Activated naive CD8-positive, alpha-beta T cell treated with anti-CD3 and anti-CD28 coated beads, Interleukin-2, amount 10 ng/mL, durations not matched to agents 7 days and 5 days (primary cell): ENCODE measurements at places on chromosomes 1 and 21. TPM values are rescaled to one million over a fixed set of nuclear protein-coding genes. Genes with fewer than 3 reads are reported as not detected.
A peak's percentile ranks its signal among the peaks of the same experiment; 100 is the strongest.

GRCh38 chr1:53725238-53725689 lies 13.7 kb downstream of the GLIS1 start:
- H3K36me3 ChIP-seq: no peaks in the 10 kb centered on the region
- H3K4me3 ChIP-seq: no peak overlapping the region
- peaks cover 10% of the 10 kb centered on the region for H3K27me3 ChIP-seq
- no peak overlapping the region for H3K27ac ChIP-seq

DNA sequence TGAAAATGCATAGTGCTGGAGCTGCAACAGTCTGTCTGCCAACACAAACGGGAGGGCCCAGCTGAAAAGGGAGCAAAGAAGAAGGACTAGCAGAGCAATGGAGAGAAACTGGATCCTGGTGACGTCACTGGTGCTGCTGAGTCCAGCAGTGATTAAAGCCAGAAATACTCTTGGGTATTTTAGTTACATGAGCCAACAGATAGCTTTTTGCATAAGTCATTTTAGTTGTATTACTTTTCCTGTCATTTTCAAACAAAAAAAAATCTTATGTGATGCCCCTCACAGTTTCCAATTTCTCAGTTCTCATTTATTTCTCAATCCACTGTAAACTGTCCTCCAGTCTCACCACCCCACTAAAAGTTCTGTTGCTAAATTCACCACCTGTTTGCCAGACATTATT lies 38.7 kb upstream of the NEK7 start:
- H3K27me3 ChIP-seq: peaks cover 6% of the 10 kb centered on the region
- no peak for DNase-seq
- no peaks in the 10 kb centered on the region for H3K36me3 ChIP-seq
- H3K27ac ChIP-seq: no peak overlapping the region
- H3K4me3 ChIP-seq: no peak overlapping the region

- H3K27ac ChIP-seq: peak overlapping the region; percentile 87
- H3K4me1 ChIP-seq: peaks cover 75% of the 10 kb centered on the region
- H3K4me3 ChIP-seq: peak overlapping the region; percentile 73
- peak; percentile 54 for DNase-seq
- peaks cover 3% of the 10 kb centered on the region for H3K36me3 ChIP-seq
Observed at GRCh38 chr1:25100151-25100833, 132.0 kb downstream of the SYF2 start.

- no peak overlapping the region for H3K27ac ChIP-seq
- H3K4me3 ChIP-seq: no peak overlapping the region
- no peaks in the 10 kb centered on the region for H3K4me1 ChIP-seq
Observed at GRCh38 chr1:241932845-241933244, 24.7 kb upstream of the BECN2 start.

DNA sequence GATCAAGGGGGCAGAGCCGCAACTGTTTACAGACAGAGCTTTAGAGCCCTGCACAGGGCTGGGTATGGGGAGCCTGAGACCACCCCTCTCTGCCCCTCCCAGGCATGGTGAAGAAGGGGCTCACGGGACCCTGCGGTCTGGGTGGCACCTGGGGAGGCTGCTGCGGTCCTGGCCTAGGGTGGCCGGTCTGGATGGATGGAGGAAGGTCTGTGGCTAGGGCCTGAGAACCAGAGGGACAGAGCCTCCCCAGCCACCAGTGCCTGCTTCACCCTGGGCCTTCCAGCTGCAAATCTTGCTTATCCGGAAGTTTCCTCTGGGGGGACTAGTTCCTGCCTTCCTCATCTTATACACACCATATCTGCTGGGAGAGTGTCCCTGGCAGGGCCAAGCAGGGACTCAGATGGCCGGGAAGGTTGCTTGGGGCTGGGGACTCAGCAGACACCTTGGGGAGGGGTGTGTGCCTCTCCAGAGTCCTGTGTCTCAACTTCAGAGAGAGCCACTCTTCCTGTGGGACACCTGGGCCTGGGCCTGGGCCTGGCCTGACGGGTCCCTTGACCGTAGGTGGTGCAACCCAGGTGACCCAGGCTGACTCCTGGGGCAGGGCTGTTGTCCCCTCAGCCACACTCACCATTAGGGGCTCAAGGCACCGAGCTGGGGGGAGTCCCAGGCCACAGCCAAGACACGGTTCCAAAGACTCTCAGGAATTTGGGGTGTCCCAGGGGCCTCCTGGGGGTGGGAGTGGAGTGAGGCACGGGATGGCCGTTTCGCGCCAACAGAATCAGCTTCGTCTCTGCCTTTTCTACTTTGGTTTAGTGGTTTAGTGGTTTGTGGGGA lies 52.0 kb upstream of the ACTRT2 start:
- H3K4me1 ChIP-seq: peaks cover 5% of the 10 kb centered on the region
- H3K27me3 ChIP-seq: peaks cover 8% of the 10 kb centered on the region
- no peaks in the 10 kb centered on the region for H3K36me3 ChIP-seq
- no peak overlapping the region for H3K27ac ChIP-seq
- no peak for DNase-seq
- no peak overlapping the region for H3K4me3 ChIP-seq

DNA sequence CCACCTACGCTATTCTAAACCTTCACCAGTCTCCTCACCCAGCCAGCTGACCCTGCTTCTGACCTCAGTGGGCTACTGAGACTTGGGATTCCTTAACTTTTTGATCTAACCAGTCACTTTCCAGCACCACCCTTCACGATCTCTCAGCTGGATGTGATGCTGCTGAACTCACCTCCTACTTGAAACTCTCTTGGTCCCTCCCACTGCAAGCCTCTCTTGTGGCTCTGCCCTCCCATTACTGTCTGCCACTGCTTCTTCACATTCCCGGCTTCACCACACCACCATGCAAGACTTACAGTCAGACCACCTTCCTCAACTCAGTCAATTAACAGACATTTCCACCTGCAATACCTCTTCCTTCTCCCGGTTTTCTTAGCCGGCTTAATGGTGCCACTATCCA lies 6.3 kb downstream of the TAF5L start:
- no peak for DNase-seq
- H3K27me3 ChIP-seq: no peaks in the 10 kb centered on the region
- peaks cover 7% of the 10 kb centered on the region for H3K36me3 ChIP-seq
- no peak overlapping the region for H3K4me3 ChIP-seq
- H3K4me1 ChIP-seq: peaks cover 24% of the 10 kb centered on the region
- no peak overlapping the region for H3K27ac ChIP-seq

DNA sequence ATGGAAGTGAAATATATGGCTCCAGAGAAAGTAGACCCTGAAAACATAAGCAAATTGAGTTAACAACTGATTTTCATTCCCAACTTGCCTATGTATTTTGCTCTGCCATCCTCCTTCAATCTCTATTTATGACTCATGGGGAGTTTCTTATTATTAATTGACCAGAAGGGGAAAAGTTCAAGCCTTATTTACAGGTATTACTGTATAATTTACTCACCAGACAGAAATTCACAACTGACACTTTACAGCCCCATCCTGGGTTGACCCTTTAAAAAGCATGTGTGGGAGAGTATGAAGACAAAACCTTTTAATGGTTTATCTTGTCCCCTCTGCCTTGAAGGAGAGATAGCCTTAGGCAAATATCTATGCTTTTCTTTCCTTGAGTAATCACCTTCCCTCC lies 39.8 kb upstream of the C1orf53 start:
- H3K27ac ChIP-seq: no peak overlapping the region
- H3K4me3 ChIP-seq: no peak overlapping the region
- DNase-seq: no peak
- no peaks in the 10 kb centered on the region for H3K36me3 ChIP-seq
- peaks cover 4% of the 10 kb centered on the region for H3K27me3 ChIP-seq
- H3K4me1 ChIP-seq: no peaks in the 10 kb centered on the region

DNA sequence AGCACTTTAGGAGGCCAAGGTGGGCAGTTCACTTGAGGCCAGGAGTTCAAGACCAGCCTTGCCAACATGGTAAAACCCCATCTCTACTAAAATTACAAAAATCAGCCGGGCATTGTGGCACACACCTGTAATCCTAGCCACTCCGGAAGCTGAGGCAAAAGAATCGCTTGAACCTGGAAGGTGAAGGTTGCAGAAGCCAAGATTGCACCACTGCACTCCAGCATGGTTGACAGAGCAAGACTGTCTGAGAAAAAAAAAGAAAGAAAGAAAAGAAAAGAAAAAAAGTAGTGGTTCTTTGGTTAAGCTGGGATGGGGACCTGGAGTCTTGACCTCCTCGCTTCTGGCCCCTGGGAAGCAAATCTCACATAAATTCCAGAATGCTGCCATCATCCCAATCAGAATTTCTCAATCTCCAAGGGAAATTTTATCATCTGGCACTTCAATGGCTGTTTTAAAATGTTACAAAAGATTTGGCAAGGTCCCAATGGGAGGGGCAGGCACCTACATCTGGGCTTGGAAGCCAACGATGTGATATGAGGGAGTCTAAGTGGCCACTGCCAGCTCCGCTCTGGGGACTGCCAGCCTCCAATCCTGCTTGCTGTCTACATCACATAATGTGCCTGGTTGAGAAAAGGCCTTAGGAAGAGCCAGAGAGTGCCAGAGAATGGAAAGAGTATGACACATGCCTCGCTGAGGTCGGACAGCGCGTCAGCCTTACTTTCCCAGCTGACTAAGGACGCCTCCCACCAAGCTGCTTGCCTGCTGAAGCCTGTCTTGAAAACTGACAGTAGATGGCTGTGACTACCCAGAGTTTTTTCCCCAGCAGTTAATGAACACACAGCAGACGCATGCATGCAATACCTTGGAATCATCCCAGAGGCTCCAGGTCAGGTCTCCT lies 42.1 kb upstream of the SRP9 start:
- no peaks in the 10 kb centered on the region for H3K36me3 ChIP-seq
- H3K27ac ChIP-seq: no peak overlapping the region
- peaks cover 7% of the 10 kb centered on the region for H3K27me3 ChIP-seq
- no peak overlapping the region for H3K4me3 ChIP-seq
- no peak for DNase-seq

DNA sequence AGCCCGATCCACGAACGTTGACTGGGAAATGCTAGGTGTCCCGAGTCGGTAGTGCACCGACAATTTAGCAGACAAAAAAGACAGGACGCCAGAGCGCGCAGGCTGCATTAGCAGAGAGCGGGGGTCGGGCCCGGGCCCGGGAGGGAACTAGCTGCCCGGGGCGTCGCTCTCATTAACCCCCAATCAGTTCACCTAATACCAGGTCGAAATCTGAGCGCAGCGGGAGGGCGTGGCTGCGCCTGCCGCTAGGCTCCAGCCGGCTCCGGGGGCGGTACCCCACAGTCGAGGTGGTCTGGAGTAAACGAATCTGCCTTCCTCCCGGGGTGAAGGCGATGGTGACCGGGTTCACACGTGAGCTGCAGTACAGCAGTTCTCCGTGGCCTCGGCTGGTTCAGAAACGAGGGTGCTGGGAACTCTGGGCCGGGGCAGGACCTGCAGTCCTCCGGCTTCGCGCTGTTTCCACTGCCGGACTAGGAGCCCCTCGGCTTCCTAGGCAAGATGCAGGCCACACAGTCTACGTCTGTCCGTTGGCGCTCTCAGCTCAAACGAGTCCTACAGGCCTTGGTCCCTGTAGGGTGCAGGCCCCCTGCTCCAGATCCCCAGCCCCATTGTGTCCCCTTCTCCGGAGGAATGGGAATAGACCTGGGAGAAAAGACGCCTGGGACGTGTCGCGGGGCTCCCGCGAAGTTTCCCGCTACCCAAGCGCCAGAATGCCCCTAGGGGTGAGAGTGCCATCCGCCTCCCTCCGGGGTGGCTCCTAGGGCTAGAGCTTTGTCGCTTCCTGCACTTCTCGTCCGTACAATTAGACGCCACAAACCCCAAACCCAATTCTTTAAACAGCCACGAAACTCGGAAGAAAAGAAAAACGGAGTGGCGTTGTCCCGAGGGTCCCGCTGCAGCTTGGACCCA lies 2.0 kb downstream of the GFI1 start:
- H3K27ac ChIP-seq: peak overlapping the region; percentile 96
- H3K36me3 ChIP-seq: peaks cover 24% of the 10 kb centered on the region
- H3K4me1 ChIP-seq: peaks cover 27% of the 10 kb centered on the region
- peak; percentile 81 for DNase-seq
- H3K27me3 ChIP-seq: no peaks in the 10 kb centered on the region
- peak overlapping the region; percentile 99 for H3K4me3 ChIP-seq

DNA sequence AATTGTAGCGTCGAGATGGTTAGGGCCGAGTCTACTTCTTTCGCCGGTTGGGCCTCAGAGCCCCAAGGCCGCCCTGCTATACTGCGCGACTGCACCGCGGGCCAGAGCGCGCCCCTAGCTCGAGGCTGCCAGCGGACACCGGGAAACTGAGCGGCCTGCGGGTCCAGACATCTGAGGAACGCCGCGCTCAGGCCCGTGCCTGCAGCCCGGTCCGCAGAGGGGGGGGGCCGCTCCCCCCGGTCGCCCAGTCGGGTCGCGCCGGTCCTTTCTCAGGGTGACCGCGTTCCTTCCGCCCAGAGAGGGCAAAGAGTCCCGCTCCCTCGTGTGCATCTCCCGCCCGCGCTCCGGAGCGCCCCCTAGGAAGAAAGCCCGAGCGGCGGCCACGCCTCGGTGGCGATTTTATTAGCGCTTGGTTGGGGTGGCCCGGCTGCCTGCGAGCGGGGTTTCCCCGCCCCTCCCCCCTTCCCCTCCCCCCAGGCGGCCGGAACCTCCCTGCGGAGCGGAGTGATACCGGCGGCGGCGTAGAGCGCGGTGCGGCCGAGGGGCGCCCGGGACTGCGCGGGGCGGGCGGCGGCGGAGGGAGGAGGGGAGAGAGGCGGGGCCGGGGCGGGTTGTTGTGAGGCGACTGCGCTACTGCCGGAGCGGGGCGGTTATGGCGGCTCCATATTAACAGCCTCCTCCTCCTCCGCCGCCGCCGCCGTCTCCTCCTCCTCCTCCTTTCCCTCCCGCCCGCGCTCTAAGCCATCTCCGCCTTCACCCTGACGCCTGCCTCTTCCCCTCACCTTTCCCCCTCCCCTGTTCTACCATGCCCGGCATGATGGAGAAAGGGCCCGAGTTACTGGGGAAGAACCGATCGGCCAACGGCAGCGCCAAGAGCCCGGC lies at the start of gene RCOR3:
Gene RCOR3, plus strand, starts transcription at position 611 of the 882 bp plus-strand sequence. Its CDS starts 195 bp downstream, at position 806.
- H3K4me1 ChIP-seq: peaks cover 18% of the 10 kb centered on the region
- DNase-seq: peak; percentile 93
- peaks cover 12% of the 10 kb centered on the region for H3K36me3 ChIP-seq
- peak within 1 kb of the TSS; percentile 96 for H3K4me3 ChIP-seq

GRCh38 chr1:174815474-174815908 lies 184.3 kb upstream of the CACYBP start:
- peaks cover 13% of the 10 kb centered on the region for H3K4me1 ChIP-seq
- no peak for DNase-seq
- no peak overlapping the region for H3K27ac ChIP-seq

RUNX1 gene
- total RNA-seq: 23.0 TPM

SERPINC1 gene
- total RNA-seq: not detected

REN gene
- not detected for total RNA-seq

NBPF4 gene
- total RNA-seq: 0.11 TPM

SEMA6C gene
- 6.0 TPM for total RNA-seq

VPS26C gene
- 94.0 TPM for total RNA-seq

VHLL gene
- total RNA-seq: not detected
